ENCODE measurements at places on chromosomes 1 and 21. TPM values are rescaled to one million over a fixed set of nuclear protein-coding genes. Genes with fewer than 3 reads are reported as not detected.

The PDXK gene
- total RNA-seq: 116 TPM

The PLEKHN1 gene
- total RNA-seq: 1.5 TPM

DNA sequence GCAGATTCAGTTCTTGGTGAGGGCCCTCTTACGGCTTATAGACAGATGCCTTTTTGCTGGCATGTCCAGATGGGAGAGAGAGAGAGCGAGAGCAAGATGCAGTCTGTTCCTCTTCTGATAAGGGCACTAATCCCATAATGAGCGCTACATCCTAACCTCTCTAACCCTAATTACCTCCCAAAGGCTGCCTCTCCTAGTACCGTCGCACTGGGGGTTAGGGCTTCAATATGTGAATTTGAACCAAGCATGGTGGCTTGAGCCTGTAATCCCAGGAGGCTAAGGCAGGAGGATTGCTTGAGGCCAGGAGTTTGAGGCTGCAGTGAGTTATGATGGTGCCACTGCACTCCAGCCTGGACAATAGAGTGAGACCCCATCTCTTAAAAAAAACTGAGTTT lies 10.5 kb upstream of the SDE2 start:
- no peak for DNase-seq

GRCh38 chr21:30620080-30620479 lies 347 bp upstream of the KRTAP20-4 start:
- DNase-seq: no peak

The SH2D1B gene
- total RNA-seq: not detected

- DNase-seq: no peak
These were observed 346.0 kb downstream of the MATN1 start for GRCh38 chr1:30377230-30378002.

DNA sequence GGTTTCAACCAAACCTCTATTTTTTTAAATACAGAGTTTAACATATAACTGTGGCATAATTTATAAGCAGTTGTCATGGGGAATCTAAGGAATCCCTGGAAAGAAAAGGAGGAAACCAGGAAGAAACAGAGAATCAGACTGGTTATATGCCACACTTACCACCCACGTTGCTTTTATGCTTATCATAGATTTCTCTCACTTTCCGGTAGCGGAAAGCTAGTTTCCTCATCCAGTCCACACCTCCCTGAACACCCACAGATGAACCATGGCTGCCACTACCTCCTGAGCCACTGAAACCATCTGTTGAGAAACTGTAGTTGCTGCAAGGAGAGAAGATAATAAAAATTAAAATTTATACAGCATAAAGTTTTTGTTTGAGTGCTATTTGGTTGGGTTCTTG lies 33.5 kb downstream of the XKR8 start:
- no peak for DNase-seq

The FAM229A gene
- 4.1 TPM for total RNA-seq

GRCh38 chr1:55554611-55555010 lies 339.4 kb upstream of the USP24 start:
- DNase-seq: no peak

The OTUD7B gene
- total RNA-seq: 22.0 TPM

DNA sequence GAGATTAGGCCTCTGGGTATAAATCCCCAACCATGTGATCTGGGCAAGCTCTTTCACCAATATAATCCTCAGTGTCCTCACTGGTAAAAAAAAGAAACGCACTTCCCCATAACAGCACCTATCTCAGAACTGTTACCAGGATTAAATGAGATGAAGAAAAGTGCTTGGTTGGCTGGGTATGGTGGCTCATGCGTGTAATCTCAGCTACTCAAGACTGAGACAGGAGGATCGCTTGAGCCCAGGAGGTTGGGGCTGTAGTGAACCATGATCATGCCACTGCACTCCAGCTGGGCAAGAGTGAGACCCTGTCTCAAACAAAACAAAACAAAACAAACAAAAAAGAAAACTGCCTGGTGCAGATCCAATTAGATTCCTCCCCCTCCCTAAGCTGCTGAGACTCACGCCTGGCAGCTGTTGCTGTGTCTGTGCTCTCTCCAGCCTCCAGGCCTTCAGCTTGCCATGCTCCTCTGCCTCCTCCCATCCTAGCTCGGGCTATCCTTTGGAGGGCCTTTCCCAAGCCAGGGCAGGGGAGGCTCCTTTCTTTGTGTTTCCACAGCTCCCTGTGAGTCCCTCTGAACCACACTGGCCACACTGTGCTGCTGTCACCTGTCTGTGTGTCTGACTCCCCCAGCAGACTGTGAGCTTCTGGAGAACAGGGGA lies 19.0 kb downstream of the CYB5RL start:
- no peak for DNase-seq

The MAP10 gene
- 3.5 TPM for total RNA-seq

DNA sequence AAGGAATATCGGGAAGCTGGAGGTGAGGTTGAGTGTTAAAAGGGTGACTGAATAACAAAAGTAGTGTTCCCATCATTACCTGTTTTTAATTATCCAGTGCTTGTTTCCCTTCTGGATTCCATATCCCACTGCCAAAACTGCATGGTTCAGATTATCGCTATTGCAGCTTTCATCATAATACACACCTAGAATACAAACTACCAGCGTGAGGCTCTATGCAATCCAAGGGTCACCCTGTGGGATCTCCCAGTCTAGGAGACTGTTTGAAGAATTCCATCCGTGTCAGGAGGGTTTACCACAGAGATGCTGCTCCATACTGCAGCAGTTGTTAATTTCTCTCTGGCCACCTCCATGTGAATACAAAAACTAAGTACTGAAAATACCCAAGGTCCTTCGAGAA lies 9.0 kb downstream of the CTSK start:
- DNase-seq: no peak

The MROH7 gene
- not detected for total RNA-seq

DNA sequence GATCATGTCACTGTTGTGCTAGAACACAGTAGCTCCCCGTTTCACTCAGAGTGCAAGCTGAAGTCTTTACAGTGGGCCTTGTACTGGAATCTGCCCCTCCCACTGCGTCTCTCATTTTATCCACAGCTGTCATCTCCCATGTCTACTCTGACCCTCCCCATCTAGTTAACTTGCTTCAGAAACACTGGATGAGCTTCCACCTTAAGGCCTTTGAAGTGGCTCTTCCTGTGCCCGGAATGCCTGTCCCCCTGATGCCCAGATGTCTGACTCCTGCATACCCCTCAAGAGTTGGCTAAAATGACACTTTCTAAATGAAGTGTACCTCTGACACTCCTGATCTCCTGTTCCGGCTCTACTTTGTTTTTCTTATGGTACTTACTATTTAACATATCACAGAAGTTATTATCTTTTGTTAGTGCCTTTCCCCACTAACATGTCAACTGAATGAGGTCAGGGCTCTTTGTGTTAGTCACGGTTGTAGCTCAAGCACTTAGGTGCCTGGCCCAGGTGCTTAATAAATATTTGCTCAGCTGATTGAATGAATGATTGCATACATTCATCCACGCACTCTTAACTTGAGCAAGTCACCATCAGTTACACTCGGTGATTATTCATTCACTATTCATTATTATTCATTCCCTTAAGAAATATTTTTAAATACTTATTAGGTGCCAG lies 13.3 kb downstream of the ARV1 start:
- no peak for DNase-seq

- no peak for DNase-seq
These were observed 161.7 kb downstream of the FCRL5 start for GRCh38 chr1:157390651-157391050.

- no peak for DNase-seq
These were observed 20.3 kb downstream of the TGFB2 start for GRCh38 chr1:218365226-218365999.

- peak; percentile 75 for DNase-seq
These were observed at the start of gene AVPR1B for GRCh38 chr1:206117151-206117948. TSS of gene AVPR1B (minus strand) at chr1:206117388. CDS start at chr1:206116890, 498 bp downstream.

DNA sequence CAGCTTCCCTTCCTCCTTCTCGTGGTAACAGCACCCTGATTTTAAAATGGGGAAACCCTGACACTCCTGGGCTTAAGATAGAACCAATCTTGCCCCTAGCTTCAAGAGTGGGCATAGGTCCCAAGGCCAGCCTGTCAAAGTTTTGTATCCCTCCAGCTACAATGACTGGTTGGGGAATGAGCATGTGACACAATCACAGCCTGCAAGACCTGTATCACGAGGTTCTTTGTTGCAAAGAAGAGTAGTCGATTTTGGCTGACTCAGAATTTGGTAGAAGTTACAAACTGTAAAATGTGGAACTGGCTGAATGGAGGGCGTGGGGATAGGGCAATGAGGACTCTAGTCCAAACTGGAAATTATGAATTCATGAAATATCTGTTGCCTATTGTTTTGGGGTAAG lies 18.7 kb downstream of the CTSK start:
- DNase-seq: no peak

DNA sequence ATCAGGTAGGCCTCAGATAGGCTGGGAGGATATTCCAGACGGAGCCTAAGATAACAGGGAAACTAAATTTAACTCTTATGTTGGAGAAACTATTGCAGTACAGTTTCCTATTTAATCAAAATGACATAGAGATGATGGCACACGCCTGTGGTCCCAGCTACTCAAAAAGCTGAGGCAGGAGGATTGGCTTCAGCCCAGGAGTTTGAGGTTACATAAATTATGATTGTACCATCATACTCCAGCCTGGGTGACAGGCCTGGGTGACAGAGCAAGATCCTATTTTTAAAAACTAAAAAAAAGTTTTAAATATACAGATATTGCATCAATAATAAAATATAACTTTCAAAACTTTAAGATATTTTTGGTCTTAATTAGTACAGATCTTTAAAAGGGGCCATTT lies 25.2 kb upstream of the TAL1 start:
- no peak for DNase-seq

- peak; percentile 79 for DNase-seq
These were observed 13.4 kb downstream of the PLEKHO1 start for GRCh38 chr1:150162862-150163706.

DNA sequence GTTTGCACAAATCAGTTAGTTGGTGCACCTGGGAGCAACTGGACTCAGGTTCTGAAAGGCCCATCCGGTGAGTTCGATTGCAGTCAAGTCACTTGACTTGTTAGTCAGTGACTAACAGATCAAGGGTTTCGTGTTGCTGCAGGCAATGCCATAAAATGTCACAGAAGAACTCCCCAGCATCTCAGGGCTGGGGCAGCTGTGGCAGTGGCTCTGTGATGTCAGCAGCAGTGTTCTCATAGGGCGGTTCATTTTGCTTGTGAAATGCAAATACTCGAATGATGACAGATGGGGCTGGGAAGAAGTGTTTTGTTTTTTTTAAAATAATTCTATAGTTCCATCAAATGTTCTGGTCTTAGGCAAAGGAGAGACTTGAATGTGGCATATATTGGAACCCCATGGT lies 287.8 kb downstream of the LMX1A start:
- no peak for DNase-seq

The OVAAL gene
- total RNA-seq: not detected

The TSPEAR gene
- total RNA-seq: 0.58 TPM

The VANGL2 gene
- 62.5 TPM for total RNA-seq

- DNase-seq: peak; percentile 29
These were observed 436.2 kb downstream of the MATN1 start for GRCh38 chr1:30286988-30287839.

DNA sequence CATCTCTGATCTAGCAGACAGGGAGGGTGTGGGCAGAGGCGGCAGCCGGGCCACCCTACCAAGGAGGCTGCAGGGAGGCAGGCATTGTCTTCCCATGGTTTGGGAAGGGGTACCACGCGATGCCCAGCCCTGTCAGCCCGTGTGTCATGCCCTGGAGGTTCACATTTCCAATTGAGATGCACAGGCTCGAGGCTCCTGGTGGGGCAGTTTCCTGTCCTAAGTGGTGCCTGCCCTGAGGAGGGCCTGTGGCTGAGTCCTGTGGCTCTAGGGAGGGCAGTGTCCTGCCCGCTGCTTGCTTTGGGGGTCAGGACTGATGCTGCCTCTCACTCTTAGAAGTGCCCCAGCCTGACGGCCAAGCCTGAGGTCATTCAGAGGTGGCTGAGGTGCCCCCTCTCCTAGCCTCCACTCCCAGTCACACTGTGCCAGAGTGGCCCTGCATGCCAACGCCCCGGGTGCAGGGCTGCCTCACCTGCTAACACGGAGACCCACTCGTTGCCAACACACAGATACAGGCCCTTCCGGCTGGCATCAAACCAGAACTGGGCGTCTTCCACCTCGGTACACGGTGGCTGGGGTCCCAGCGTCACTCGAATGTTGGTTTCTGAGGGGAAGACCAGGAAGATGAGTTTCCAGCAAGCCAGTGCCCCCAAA lies 11.9 kb downstream of the KRTAP10-1 start:
- DNase-seq: no peak

GRCh38 chr1:93818570-93818959 lies 60.4 kb downstream of the DNTTIP2 start:
- no peak for DNase-seq

DNA sequence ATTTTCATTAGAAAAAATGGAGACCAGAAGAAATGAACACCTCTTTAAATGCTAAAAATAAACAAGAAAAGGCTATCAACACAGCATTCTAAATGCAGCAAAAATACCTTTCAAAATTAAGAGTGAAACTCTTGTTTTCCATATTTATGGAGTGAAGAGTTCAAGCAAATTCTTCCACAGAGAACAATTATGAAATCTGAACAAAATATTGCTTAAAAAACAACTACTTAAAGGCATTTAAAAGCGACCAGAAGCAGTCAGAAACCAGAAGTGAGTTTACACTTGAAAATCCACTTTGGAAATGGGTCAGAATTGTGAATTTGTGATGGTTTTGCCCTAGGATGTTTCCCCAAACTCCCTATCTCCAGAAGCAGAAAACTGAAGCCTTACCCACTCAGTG lies 60.9 kb upstream of the KCNH1 start:
- DNase-seq: no peak

The B3GALT2 gene
- total RNA-seq: not detected

DNA sequence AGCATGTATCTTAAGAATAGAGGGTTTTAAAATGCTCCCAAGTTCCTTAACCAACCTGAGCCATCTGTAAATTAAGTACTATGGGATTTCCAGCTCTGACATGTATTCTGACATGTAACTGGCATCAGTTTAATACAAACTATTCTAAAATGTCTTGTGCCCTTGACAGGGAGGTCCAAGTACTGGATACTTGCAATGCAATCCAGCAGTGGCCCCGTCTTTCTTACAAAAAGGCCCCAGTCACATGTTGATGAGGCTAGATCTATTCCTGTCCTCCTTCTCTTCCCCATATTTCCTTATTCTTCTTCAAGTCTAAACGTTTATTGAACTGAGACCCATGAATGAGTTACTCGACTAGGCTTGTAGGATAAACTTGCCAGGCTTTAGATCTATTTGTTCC lies 46.4 kb downstream of the MRPL39 start:
- DNase-seq: no peak

GRCh38 chr1:180117764-180118116 lies 36.9 kb upstream of the QSOX1 start:
- DNase-seq: no peak

DNA sequence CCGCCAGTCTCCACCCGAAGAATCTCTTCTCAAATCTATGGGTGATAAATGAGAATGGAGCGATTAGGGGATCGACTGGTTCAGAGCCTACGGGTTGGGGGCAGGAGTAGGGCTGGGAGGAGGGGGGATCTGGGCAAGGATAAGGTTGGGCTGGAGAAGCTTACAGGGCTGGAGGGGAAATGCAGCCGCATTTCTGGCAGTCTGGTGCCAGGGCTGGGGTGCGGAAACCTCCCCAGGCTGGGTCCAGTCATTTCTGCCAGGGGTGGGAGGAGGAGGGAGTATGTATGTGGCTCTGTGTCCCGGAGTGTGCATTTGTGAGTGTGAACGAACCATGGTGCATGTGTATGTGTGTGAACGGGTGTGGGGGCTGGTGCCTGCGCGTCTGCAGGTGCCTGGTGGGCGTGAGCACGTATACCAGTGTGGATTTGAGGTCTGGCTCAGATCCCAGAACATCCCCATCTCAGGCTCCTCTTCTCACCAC lies 10.2 kb downstream of the C1orf216 start:
- no peak for DNase-seq

The KRTAP21-2 gene
- total RNA-seq: not detected

The LHX8 gene
- total RNA-seq: 1.5 TPM

The NTMT2 gene
- 0.67 TPM for total RNA-seq
